BE2C (cell line): ENCODE measurements at places on chromosomes 4 and X.

DNA sequence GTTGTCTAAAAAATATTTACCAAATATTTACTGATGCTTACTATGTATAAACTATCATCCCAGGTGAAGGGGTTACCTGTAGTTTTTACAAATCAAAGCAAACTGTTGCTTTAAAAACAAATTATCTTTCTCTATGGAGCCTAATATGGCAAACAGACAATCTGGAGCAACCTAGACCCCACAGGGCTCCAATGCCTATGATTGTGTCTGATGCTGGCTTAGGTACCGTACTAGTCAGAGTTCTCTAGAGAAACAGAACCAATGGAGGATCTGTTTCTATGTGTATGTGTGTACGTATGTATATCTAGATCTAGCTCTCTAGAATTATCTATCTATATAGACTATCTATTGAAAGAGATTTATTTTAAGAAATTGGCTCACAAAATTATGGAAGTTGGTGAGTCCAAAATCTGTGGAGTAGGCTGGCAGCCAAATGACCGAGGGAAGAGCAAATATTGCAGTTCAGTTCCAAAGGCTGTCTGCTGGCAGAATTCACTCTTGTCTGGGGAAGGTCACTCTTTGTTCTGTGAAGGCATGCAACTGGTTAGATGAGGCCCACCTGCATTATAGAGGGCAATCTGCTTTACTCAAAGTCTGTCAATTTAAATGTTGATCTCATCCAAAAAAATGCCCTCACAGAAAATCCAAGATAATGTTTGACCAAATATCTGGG, 127.1 kb upstream of the ENPEP start:
- no peak for DNase-seq

GRCh38 chr4:47222276-47222675, 190.9 kb downstream of the GABRB1 start:
- DNase-seq, result no peak

DNA sequence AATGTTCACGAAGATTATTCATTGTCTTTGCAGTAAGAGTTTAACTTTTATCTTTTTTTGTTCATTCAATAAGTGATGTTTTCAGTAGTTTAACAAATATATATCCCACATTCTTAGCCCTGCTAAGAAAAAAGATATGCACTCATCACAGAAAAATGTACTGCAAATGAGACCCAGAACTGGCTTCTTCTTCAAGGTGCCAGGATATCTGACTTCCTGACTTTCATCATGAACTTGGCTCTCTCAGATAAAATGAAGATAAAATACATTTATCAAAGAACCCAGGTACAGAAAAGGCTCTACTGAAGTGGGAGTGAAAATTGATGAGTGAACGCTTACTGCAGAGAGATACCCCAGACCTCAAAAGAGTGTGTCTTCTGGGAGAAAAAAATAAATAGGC, 177.8 kb upstream of the DKK2 start:
- no peak for DNase-seq

GRCh38 chr4:119151161-119151560, 15.5 kb downstream of the MYOZ2 start:
- no peak for DNase-seq

GRCh38 chr4:172040766-172041165, 227.6 kb downstream of the GALNTL6 start:
- no peak for DNase-seq

- no peak for DNase-seq
Observed at GRCh38 chr4:98682719-98683118, 24.3 kb upstream of the TSPAN5 start.

DNA sequence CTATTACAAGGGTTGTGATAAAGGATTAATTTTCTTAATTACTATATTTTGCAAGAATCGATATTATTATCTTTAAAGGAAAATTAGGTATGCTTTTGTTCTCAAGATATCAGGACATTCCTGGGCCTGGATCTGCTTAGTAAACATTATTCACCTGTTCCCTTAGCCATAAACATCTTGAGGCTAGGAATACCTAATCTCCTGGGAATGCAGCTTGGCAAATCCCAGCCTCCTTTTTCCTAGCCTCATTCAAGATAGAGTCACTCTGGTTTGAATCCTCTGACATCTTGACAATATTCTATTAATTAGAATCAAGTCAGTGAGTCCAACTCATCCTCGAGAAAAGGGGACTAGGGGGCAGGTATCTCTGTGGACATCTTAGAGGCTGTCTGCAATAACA, 327.1 kb downstream of the STIM2 start:
- DNase-seq, result no peak

DNA sequence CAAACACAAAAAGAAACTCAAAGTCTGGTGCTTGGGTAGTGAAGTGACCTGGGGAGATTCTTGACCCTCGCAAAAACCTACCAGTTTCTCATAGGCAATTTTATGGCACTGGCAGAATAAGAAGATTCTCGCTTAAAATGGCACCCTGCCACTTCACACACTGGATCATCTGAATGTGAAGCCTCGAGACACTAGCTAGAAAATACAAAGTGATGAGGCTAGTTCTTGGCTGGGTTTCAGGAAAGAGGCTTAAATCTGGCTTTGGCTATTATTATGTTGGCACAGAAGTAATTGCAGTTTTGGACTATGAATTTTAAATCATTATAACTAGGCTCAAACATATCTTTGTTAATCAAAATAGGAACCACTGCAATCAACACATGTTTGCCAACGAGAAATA, 634.7 kb upstream of the BOD1L1 start:
- no peak for DNase-seq

DNA sequence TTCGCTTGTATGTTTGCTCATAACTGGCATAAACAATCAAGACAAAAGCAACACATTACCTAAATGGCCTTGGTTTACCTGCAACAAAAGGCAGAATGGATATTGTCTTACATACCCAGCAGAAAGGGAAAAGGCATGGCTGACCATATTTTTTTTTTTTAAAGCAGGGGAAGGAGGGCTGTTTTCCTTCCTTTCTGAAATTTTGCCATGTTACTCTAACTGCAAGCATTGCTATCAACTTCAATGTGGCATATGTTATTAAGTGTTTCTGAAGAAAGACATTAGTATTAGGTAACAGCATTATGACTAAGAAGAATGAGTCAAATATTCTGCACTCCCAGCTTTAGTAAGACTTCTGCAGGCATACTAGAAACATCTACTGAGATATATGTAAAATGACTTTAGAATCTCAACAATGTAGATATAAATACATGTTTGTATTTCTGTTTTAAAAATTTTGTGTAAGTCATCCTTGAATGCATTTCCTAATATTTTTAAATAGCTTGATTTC, 512.6 kb upstream of the FAM241A start:
- DNase-seq, result no peak

DNA sequence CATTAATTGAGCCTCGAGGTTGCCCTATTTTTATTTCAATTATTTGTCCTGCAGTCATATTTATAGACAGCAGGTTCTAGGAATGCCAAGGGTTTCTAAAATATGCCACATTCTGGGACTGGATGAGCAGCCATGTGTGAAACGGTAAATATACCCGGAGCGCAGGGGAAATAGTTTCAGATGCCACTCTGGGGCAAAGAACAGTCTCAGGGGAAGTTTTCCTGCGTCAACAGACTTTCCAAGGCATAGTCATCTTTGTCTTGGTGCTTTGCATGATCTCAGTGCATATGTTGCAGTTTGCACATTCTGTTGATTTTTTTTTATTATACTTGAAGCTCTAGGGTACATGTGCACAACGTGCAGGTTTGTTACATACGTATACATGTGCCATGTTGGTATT, 71.0 kb downstream of the GPAT3 start:
- DNase-seq, result no peak

DNA sequence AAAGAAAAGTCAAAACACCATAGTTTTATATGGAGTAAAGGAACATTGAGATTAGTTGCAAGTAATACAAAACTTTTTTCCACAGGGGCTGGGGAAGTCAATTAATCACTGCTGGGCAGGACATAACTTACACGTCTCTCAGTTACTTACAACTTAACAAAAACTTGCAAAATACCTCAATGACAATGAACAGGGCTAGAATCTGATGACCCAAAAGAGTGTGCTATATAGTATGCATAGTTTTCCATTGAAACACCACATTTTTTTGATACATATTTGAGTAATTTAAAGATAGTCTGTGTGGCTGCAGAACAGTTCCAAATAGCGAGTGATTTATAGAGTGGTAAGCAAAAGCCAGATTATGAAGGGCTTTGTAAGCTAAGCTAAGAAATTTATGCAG, 172.3 kb upstream of the TRPC5 start:
- no peak for DNase-seq

DNA sequence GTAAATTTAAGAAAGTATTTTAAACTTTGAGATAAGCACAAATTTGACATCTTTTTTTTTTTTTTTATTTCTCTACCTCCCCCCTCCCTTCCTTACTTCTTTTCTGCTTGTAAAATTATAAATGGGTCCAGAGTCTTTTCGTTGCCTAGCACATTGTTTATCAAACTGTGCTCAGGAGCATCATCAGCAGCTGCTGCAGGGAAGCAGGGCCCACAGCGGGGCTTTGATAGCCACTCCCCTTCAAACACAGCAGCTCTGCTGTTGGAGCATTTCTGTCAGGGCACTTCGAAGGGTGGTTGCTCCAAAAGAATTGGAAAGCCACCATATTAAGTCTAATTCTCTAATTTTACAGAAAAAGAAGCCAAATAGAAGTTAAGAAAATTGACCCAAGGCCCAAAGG, 588.3 kb downstream of the SPRY1 start:
- no peak for DNase-seq

DNA sequence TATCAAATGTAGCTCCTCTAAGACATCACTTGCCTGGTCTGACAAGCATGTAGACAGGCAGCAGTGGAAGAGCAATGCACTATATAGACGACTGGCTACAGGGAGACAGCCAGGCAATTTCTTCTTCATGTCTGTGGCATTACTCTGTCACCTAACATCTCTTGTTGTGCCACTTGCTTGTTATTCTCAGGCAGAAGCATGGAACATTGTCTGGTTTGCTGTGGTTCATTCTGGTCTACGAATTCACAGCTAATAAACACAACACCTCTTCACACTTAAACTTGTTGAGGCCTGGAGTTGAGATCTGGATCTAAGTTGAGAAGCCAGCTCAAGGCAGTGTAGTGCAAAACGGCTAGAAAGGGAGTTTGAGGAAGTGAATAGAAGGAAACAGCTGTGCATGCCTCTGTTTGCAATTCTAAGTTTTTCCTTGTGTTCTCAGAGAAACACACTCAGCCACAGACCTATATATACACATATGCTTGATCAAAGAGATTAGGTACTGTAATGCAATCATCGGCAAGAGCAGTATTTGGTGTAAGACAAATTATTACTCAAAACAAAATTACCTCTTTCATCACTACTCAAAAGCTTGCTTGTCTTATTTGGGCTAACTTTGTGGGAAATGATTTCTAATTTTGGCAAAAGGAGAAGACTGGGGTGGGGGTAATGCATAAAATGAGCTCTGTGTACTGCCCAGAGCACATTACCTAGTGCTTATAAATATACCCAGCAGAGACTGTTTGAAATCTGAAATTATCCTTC, 243.8 kb downstream of the PPP3CA start:
- no peak for DNase-seq

DNA sequence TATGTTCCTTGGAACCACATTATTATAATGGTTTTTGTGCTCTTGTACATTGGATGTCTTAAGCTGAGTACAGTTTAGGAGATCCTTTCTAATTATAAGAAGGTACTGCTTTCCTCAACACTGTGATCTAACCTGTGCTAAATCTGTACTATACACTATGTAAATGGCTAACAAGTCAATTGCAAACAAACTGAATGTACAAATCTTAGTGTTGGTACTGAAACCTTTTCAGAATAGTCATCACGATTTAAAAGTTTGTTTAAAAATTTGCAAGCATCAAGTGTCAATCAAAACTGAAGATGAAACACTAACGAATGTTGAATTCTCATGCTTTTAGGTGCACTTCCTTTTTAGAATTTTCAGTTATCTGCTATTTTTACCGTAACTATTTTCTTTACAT, 2090.4 kb upstream of the TENM3 start:
- no peak for DNase-seq

DNA sequence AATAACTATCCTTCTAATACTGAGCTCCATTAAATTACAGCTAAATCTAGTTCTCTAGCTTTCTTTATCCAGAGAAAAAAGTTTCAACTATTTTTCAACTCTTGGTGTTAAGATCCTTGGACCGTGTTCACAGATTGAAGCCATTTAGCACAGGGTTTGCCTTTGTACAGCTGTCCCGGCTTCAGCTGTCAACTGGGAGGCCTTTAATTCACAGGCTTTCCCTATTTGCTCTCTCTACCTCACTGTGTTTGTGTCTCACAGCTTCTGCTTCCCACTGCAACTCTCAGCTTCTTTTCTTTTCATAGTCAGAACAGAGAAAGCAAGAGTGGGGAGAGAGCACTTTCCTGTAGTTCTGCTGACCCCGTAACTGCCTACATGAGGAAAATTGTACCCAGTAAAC, 76.9 kb upstream of the SMAD1 start:
- DNase-seq, result no peak

GRCh38 chrX:46991664-46992063, 79.4 kb downstream of the JADE3 start:
- no peak for DNase-seq

DNA sequence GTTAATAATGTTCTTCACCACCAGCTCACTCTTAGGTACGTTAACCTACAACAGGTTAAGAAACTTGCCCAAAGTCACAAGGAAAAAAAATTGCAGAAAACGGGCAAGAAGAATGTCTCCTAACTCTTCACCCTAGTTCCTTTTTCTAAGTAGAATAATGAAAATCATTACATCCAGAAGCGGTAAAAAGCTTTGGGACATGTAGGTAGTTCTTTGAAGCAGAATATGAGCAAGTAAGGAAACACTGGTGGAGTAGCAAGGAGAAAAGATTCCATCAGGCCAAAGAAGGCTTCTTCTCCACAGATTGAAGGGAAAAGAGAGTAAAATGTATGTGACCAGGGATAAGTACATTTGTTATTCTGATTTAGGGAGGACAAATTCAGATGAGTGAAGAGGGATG, 4.1 kb downstream of the CAMK2D start:
- no peak for DNase-seq

DNA sequence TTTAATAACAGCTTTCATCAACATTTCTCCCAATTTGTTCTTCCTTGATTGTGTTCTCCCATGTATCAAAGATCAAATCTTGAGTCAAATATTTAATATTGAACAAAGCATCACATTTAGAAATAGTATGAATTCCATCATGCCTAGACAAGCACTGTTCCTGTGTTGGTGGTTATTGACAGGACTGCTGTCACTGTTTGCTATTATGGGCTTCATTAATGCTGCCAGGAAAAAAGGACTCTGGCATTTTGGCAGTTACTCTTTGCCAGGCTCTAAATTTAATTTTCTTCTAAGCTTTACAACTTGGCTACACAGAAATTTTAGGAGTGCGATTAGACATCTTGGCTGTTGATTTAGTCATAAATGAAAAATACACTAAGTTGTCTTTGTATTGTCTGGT, 295.9 kb upstream of the NRK start:
- no peak for DNase-seq

GRCh38 chrX:9832811-9833210, 46.6 kb downstream of the SHROOM2 start:
- DNase-seq, result no peak

DNA sequence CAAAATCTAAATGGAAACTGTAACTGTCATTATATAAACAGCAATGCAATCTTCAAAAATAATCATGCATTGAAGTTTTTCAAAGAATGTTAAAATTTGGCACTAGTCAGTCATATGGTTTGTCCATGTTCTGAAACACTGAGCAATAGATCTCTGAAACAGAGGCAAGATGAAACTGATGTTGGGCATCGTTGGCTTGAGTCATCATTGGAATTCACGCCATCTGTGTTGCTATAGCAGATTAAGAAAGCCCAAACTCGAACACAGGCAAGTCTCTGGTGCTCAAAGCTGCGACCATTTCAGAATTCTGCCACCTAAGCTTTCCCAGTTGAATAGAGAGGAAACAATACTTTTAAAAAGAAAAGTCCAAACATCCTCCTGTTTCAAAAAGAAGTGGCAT, 114.1 kb upstream of the PPARGC1A start:
- no peak for DNase-seq
